SW480 (cell line): ENCODE measurements at places on chromosomes 2 and 18.

DNA sequence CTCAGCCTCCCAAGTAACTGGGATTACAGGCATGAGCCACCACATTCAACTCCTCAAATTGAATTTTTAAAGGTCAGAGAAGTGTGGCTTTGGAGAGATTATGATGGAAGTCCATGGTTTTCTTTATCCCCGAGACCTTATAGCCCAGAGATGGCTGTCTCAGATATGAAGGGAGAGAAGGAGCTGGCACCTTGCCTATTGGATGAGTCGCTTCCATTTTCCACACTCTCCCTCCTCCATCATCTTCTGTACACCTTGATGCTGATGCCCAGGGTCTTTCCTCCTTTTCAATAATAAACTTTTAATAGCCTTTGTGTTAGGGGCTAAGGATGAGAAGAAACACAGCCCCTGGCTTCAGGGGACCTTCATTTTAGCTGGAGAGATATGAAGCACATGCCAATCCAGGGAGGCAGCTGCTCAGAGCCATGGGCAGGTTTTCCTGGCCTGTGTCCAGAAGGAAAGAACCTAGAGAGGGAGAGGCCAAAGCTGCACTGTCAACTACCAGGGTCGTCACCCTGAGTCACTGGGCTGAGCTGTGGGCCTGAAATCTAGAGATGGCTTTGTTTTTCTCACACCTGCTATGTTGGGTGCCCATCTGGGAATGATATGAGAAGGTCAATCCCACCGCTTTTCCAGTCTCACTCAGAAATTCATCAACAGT is 146.0 kb upstream of the SERTAD2 start:
- no peak for DNase-seq

- DNase-seq, result no peak
Observed at GRCh38 chr2:44578471-44579093, 216.8 kb downstream of the CAMKMT start.

- no peak for DNase-seq
Observed at GRCh38 chr2:231469583-231469950, 5.3 kb upstream of the NCL start.

GRCh38 chr2:237291138-237291792 is 122.7 kb downstream of the COL6A3 start:
- peak; percentile 83 for DNase-seq

DNA sequence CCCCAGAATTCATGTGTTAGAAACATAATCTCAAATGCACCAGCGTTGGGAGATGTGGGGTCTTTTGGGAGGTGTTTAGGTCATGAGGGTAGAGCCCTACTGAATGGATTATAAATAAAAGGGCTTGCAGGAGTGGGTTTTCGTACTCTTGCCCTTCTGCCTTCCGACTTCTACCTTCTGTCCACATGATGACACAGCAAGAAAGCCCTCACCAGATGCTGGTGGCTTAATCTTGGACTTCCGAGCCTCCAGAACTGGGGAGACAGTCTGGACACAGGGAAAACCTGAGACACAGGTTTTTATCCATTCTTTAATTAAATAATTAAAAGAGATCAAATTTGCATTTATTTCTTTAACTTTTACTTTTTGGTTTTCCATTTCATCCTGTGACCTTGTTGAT is 87.8 kb downstream of the DIS3L2 start:
- no peak for DNase-seq

DNA sequence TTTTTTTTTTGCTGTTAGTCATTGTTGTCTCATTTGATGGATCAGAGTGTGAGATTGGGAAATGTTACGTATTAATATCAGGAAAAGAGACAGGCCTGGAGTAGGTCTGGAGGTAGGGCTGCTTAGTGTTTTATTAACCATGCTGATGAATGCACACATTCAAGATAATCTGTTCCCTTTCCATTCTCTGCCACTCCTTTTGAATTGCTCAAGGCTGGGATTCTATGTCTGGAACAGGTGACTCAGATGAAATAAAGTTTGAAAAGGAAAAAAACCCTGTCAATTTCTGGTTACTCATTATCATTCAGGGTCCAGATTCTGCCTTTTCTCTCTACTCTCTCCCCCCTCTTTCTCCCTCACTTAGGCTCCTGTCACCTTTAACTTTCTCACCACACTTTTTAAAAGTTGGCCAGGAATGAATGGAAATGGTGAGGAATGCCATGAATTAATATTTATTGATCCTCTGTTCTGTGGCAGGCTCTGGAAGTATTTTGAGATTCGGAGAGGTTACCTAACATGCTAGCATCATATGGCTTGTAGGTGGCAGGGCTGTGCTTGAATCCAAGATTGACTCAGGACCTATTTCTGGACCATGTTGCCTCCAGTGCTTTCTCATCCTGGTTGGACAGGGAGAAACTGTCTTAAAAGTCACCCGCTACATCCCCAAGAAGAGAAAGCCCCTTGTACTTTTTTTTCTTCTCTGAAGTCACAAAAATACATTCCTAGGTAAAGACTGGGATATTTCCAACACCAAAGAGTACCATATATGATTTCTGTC is 40.2 kb downstream of the MAP4K4 start:
- DNase-seq, result no peak

DNA sequence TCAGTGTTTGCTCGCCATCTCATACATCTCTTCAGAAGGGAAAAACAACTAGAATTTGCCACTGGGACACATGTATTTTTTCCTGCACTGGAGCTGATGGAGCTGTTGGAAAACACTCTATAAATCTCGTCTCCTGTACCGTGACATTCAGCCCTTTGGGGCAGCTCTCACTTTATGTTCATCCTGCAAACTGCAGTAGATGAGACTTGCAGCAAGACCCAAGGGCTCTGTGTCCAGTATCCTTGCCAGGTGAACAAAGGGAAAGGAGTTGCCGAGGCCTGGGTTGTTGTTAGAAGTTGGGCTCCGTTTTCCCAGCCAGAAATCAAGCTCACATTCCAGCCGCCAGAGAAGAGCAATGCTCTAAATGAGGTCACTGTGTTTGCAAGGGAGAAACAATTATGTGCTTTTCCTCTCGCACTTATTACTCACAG is 285.1 kb downstream of the SLC4A3 start:
- DNase-seq, result no peak

- no peak for DNase-seq
Observed at GRCh38 chr2:216160786-216161185, 51.6 kb downstream of the XRCC5 start.

DNA sequence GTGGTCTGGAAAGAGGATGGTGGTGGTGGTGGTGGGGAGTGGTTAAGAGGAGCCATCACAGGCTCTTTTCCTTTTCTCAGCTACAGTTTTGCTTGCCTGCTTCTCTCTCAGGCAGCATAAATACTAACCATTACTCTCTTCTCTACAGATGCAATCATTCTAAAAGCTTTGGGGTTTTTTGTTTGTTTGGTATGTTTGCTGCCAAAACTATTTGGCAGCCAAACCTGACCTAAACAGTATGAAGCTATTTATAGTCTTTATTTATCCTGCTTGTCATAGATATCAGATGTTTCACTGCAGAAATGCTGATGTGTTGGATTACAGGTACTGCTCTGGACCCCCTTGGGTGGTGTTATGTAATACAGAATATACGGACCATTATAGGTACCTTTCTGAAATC is 15.3 kb downstream of the SIX3 start:
- no peak for DNase-seq

DNA sequence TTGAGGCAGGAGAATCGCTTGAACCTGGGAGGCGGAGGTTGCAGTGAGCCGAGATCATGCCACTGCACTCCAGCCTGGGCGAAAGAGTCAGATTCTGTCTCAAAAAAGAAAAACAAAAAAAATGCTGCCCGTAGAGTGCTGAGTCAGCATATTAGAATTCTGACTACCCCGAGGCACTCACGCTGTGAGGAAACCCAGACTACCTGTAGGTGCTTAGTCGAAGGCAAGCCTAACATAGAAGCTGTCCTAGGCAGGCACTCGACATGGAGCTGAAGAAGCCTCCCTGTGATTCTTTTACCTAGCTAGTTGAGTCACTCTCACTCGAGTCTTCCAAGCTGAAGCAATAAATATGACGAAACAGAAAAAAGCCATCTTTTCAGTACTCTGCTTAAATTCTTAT is 1323.2 kb upstream of the DDX18 start:
- no peak for DNase-seq

- no peak for DNase-seq
Observed at GRCh38 chr2:196088203-196088602, 19.6 kb upstream of the DNAH7 start.

GRCh38 chr2:31287654-31288053 is 53.7 kb downstream of the EHD3 start:
- no peak for DNase-seq

- no peak for DNase-seq
Observed at GRCh38 chr18:62312851-62313250, 12.3 kb upstream of the TNFRSF11A start.

DNA sequence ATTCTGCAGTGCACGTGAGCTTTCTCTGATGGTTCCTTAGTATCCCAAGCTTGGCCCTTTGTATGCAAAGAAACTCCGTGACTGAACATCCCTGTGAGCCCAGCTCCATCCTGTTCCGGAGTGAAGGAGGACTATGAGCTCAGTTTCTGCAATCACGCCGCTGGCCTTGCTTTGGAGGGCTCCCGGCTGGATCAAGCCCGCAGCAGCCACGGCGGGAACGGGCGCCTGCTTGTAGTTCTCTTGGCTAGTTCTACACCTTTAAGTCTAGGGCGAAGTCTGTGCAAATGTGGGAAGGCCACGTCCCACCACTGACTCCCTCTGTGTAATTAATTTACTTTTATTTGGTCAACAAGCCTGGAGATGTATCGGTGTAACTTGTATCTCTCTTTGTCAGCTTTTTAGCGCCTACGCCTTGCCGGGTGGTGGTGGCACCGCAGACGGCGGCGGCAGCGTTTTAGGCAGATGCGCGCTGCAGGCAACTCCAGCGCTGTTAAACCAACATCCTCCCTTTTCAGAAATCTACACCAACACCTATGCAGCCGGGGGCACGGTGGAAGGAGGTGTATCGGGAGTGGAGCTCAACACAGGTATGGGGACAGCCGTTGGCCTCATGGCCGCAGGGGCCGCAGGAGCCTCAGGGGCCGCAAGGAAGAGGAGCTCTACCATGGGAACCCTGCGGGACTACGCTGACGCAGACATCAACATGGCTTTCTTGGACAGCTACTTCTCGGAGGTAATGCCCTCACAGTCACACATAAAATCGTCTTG is 34.3 kb downstream of the DSG4 start:
- DNase-seq, result no peak

DNA sequence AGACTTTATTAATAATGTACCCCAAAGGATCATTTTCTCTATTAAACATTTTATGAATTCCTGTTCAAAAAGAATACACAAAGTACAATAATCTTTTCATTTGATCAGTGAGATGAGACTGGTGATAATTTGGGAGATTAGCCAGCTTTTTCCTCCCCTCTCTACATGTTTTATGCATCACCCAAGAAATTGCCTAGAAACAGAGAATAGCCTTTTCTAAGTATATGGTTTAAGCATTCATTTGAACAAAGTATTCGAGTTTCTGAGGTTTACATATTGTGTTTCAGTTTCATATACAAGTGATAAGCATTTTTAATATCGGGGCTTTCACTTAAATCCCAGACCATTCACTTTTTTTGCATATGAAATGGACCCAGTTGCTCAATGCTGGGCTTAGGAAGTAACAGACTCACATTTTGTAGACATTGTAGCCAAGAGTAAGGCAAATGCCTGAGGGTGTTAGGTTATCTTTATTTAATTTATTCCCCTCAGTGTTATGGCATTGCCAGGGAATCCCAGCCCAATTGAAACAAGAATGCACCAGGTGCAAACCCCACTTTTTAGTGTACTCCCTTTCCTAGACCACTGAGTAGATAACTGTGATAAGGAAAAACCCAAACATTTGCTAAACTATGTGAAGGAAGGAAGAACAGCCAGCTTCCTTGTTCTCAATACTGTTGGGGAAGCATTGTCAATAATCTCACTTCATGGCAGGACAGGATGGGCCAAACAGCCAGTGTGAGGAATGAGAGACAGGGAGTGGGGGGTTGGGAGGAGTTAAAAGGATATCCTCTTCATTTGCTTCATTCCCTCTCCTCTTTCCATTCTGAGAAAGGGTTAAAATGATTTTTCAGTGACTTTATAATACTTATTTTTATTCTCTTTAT is 3.5 kb downstream of the CPO start:
- DNase-seq, result no peak

DNA sequence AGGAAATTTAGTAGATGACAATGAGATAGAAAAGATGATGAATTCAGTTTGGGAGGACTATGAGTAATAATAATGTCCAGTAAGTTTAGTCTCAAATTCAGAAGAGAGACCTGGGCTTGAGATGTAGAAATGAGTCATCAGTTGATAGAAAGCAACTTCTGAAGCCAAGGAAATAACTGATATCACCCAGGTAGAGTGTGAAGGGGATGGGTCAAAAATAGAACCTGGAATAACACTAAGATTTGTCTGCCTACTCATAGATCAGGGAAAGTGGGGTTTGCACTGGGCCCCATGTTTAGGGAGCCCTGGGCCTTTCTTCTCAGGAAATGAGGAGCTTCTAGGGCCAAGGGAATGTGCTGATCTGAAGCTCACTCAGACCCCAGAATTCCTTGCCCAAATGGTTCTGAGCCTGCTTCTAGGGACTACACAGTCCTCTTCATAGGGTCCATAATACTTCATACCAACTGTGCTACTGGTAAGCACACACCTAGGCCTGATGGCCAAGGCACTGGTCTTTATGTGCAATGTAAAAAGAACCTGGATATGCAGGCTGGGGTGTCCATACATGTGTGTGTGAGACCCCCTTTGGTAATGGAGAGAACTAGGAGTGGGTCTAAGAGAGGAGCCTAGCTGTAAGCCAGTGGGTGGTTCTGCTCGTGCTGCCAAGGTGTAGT is 141.2 kb downstream of the IKZF2 start:
- no peak for DNase-seq

GRCh38 chr2:140804700-140805260 is 1326.0 kb downstream of the LRP1B start:
- DNase-seq, result no peak

DNA sequence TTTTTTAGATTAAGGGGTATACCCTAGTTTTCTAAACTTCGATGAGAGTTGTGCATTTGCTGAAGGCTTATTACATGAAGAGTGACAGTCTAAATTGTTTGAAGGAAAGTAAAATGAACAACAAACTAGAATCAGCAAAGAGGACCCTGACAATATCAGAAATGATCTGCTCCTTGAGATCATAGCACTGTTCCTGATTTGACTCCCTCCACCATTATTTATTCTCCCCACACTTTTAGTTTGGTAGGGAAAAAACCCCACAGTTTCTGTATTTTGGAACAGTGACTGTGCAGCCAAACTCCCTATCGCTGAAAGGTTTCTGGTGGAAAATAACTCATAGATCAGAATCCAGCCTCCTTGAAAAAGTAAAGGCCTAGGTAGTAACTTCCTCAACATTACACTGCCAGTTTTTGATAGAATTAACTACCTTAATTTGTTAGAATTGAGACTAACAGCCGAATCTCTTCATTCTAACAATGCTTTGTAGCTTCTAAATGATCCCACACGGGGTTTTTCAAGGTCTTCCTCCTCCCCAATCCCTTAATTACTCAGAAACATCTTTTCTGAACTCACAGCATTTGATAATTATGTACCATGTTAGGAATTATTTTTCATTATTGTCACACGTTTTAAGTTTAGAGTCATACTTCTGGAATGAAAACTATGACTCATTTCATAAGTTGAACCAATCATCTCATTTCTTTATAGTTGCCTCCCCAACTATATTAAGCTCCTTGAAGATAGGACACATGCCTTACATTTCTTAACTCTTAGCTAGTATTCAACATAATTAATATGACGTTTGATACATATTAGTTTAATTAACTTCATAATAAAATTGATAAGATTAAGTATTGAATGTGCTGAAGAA is 2.9 kb downstream of the MYL12A start:
- peak; percentile 38 for DNase-seq

GRCh38 chr18:10727477-10727876 is 201.7 kb downstream of the NAPG start:
- DNase-seq, result peak; percentile 23
